ENCODE measurements at places on chromosomes 6 and 20. TPM values are rescaled to one million over a fixed set of nuclear protein-coding genes. Genes with fewer than 3 reads are reported as not detected.

Gene MUC21
- total RNA-seq: not detected

Gene HBS1L
- total RNA-seq: 48.1 TPM

Gene ZKSCAN8
- 4.6 TPM for total RNA-seq

Gene SLC22A3
- 18.1 TPM for total RNA-seq

Gene FOXC1
- total RNA-seq: 17.6 TPM

Gene SGK2
- 15.6 TPM for total RNA-seq

Gene IL17F
- total RNA-seq: not detected

Gene DLK2
- total RNA-seq: 0.38 TPM

Gene PBOV1
- total RNA-seq: not detected
